ENCODE measurements at places on chromosomes 11 and 22. TPM values are rescaled to one million over a fixed set of nuclear protein-coding genes. Genes with fewer than 3 reads are reported as not detected.

Gene CD248
- under 0.01 TPM for total RNA-seq

Gene KCNJ4
- not detected for total RNA-seq

Gene ENTHD1
- not detected for total RNA-seq

DNA sequence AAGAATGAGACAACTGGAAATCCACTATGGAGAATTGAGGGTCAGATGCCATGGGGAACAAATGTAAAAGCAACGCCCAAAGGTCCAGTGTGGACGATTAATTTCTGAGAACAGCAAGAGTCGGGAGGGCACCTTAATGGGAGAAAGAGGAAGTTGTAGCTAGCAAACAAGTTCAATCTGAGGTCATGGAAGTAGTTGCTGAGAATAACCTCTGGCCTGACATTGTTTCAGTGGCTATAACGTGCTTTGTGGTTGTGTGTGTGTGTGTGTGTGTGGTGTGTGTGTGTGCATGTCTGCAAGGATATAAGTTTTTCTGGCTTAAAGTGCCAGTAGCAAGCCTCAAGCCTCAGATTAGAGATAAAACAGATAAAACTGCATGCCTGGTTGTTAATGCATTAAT lies 1630.1 kb upstream of the TENM4 start:
- no peak for DNase-seq

DNA sequence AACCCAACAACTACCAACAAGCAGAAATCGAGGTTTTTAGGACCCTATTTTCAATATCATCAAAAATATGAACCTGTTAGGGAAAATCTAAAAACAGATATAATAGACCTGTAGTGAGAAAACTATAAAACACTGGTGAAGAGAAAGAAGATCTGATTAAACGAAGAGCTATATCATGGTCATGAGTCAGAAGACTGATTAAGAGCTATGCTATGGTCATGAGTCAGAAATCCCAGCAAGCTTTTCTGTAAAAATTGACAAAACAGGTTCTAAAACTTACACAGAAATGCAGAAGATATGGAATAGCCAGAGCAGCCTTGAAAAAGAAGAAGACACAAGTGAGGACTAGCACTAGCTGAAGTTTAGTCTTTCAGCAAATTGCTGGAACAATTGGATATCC lies 345.0 kb downstream of the TBC1D22A start:
- DNase-seq: peak; percentile 84

GRCh38 chr22:46315976-46316375 lies 19.3 kb downstream of the GTSE1 start:
- no peak for DNase-seq

DNA sequence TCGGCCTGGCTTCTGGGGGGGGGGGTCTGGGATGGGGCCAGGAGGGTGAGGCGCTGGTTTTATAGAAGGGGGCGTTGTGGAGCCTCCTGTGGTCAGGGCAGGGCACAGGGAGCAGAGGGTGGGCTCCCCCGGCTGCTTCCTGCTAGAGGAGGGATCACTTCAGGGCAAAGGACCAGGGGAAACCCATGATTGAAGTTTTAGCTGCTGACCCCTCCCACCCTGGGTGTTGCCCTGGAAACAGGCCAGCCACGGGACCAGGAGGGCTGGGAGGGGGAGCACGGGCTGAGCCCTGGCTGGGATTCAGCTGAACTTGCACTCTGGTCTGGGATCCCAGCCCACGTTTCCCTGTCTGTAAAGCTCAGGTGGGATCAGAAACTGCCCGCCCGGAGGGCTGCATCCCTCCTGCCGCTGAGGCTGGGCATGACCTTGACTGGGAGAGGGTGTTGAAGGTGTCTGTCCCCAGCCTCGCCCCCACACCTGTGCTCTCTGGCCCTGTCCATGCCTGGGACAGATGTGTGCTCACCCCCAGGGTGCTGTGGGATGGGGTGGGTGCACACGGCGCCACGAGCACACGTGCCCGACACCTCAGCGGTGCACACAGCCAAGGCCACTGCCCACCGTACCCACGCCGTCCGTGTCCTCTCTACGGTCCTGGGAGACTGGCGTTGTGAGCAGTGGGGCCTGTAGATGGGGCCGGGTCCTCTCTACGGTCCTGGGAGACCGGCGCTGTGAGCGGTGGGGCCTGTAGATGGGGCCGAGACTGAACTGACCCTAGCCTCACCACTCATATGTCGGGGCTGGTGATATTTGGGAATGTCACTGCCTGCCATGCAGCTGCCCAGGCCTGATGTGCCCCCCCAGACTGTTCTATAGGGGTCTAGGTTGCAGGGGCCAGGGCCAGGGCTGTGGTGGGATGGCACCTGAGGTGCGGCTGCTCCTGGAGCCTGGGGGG lies 2.3 kb downstream of the TSPAN4 start:
- no peak for DNase-seq

DNA sequence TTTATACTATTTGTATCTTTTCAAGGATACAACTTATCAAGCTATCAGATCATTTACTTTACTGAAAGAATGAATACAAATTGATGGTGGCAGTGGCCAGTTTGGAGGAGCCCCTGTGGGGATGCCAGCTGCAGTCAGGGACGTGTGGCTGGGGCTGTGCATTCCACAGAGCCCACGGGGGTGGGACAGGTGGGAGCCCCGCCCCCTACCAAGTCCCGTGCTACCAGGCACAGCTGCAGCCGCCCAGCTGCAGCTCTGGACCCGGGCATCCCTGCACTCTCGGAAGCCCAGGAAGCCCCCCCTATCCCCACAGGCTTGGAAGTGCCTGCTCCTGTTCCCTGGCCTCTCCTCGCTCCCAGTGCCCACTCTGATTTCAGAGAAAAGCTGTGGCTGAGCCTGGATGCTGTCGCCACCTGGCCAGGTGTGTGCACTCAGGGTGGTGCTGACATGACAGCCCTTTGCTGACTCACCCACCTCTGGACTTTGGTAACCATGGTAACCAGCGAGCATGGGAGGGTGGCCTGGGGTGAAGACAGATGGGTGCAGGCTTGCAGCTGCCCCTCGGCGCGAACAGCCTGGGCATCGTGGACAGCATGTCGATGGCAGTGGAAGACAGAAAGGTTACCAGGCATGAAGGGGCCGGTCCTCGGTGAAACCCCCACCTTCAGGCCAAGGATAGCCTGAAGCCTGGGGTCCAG lies 138.1 kb downstream of the SBF2 start:
- DNase-seq: no peak

- no peak for DNase-seq
Observed at GRCh38 chr11:117520201-117520600, 192.5 kb downstream of the CEP164 start.

GRCh38 chr11:118666371-118666770 lies 13.1 kb downstream of the TREH start:
- no peak for DNase-seq

Measured in bronchial epithelial cell (primary cell).